ENCODE measurements at places on chromosomes 2 and 18.

GRCh38 chr18:22912835-22913234 lies 20.3 kb upstream of the RBBP8 start:
- DNase-seq = no peak

- no peak for DNase-seq
These were observed 17.1 kb downstream of the CCT7 start for GRCh38 chr2:73250872-73251846.

DNA sequence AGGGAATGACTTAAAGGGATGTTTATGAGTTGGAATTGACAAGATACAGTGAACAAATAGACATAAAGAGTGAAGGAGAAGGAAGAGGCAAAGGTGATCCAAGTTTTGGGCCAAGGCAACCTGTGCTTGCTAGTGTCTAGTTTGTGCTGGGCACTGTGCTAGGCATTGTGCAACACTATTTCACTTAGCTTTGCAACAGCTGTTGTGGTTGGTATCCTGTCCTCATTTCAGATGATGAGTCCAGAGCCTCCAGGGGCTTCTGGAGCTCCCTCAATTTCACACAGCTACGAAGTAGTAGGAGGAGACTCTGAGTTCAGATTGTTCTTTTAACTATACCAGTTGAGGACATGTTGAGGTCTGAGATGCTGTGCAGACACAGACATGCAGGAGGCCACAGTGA lies 18.1 kb upstream of the LOXHD1 start:
- DNase-seq = no peak

DNA sequence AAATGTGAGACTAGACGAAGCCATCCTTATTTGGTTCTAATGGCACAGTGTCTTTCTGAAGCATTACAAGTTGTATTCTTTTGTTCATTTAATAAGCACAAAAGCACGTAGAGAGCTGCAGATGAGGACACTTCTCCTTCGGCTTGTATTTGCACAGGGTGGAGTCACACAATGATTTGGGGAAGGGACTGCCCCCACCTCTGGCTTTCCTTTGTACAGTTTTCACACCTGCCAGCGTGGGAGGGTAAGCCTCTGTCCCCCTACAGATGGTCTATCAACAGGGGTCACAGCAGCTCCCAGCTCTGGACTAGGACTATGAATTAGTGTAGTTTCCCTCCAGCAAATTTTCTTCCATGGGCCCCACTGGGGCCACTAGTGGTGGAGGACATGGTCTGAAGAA lies 108.2 kb upstream of the KLHL14 start:
- DNase-seq = no peak

DNA sequence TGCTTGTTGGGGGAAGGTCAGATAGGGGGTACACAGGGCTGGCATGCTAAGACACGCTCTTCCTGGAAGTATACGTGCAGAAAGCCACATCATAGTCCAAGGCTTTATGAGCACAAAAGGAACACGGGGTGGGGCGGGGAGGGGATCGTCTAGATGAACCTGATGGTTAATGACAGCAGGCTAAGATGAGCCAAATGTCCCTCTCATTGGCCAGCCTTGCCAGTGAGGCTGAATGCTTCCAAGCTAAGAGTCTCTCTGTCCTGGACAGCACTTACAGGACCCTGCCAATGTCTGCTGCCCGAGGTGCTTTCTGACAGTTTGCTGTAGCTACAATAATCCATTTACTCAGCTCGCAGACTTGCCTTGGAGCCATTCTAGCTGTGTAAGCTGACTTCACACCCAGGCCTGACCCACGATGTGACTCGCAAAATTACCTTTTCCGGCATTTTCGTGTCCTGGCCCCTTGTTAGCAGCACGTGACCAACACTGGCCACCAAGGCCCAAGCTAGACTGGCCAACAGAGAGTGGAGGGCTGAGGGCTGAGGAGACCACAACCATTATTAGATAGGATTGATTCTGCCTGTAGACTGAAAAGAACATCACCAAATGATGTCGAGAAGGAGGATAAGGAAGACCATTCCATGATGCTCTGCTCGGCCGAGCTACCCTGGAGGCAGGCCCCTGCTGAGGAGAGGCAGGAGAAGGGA lies 84.2 kb downstream of the MALT1 start:
- no peak for DNase-seq

DNA sequence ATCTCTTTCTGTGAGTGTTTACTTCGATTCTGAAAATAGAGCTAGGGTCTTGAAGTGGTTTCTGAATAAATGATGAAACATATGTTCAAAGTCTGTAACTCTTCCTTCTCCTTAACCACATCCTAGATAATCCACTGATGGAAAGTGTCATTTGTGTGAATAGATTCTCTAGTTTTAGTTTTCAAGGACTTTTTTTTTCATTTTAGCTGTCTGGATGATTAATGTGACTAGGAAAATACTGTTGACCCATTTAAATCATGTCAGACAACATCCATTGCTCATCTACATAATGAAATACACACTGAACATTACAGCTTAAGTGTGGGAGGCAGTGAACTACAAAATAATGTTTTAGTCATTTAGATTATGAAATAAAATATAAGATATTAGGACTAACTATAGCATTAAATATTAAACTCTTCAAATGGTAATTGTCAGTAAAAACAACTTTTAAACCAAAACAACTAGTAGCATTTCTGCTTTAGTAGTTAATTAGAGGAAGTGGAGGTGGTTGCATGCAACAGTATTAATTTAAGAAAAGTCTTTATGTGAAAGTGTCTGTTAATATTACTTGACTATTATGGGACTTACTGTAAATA lies 39.1 kb upstream of the DLX1 start:
- no peak for DNase-seq

GRCh38 chr2:138831154-138831553 lies 51.0 kb upstream of the NXPH2 start:
- no peak for DNase-seq

DNA sequence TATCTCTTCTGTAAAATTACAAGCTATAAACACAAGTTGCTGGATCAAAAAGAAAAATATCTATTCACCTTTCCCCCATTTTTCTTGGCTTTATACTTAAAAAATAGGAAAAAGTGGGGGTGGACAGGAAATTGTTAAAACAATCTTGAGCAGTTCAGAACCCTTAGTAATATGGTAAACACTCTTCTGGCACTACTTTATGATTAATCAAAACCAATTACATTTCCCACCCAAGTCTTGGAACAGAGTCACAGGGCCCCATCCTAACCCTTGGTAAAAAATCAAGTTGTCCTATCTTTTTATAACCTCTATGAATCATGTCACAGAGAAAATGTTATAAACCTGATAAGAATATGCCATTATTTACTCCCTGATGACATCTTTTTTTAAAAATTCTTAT lies 328.2 kb upstream of the LYPD1 start:
- no peak for DNase-seq

DNA sequence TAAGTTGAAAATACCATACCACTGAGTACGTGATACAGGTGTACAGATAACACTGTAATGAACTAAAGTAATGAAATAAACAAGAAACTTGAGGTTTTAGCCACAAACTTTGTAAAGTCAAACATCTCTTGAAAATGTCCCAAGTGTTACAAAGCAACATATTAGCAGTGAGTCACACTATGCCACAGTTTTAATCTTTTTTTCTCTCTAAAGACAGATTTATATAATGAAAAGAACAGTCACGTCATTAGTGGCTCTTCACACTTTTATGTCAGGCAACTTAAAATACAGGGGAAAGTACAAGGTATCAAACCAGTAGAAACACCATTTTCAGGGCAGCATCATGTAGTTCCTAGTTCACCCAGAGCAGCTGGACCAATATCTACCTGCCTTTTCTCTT lies 42.1 kb downstream of the RAPH1 start:
- DNase-seq = no peak

- DNase-seq = no peak
These were observed 34.2 kb downstream of the TBC1D8 start for GRCh38 chr2:101116841-101117552.

- DNase-seq = no peak
These were observed 1.1 kb upstream of the CDH2 start for GRCh38 chr18:28177828-28178635.

- DNase-seq = no peak
These were observed 223.4 kb upstream of the SMAD2 start for GRCh38 chr18:48153613-48154481.

DNA sequence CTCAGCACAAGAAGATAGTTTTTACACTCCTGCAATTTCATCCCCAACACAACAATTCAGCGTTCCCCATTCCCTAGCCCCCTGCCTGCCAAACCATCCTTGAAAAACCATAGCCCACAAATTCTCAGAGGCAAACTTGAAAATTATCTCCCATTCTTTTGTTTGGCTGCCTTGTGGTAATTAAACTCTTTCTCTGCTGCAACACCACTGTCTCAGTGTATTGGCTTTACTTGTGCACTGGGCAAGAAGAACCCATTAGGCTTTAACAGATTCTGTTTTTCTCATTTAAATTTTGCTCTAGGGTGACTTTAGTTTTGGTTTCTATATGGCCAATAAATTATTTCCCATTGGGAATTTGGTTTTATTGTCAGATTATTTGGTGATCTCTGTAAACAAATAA lies 23.2 kb upstream of the FTCDNL1 start:
- no peak for DNase-seq

GRCh38 chr2:70757966-70758365 lies 10.0 kb downstream of the ADD2 start:
- no peak for DNase-seq

- DNase-seq = no peak
These were observed 33.8 kb downstream of the RTP5 start for GRCh38 chr2:241903121-241904010.

DNA sequence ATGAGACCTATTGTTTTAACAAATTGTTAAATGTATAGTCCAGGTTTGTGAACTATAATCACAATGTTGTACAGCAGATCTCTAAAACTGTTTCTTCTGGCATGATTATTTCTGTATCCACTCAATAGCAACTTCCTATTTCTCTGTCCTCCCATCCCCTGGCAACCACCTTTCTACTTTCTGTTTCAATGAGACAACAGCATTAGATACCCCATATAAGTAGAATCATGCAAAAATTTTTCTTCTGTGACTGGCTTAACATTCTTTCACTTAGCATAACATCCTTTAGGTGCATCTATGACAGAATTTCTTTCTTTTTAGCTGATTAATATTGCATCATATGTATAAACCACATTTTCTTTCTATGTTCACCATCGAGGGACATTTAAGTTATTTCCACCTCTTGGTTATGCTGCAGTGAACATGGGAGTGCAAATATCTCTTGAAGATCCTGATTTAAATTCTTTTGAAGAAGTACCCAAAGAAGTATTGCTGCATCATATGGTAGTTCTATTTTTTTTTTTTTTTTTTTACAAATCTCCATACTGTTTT lies 713.5 kb downstream of the LRP1B start:
- no peak for DNase-seq

- no peak for DNase-seq
These were observed 851.6 kb upstream of the CDH2 start for GRCh38 chr18:29028560-29028959.

Data from DMS 273 treated with DMSO at 0.1 percent for 48 hours (cell line).